ENCODE measurements at places on chromosomes 2 and 18.
A peak's percentile ranks its signal among the peaks of the same experiment; 100 is the strongest.

DNA sequence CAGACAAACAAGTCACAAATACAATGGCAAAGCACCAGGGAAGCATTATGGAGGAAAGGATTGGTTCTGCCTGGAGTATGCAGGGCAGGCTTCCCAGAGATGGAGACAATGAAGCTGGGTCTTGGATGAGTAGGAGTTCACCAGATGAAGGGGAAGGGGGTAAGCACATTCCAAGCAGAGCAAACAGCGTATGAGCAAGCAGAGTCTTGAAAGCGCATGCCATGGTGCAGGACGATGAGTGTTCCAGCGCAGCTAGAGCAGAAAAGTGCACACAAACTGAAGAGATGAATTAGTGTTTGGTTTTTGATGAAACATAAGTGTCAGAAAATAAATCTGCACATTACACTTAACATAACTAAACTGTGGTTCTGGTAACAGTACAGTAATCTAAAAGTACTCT, 21.6 kb downstream of the MBD2 start:
- no peak for DNase-seq

DNA sequence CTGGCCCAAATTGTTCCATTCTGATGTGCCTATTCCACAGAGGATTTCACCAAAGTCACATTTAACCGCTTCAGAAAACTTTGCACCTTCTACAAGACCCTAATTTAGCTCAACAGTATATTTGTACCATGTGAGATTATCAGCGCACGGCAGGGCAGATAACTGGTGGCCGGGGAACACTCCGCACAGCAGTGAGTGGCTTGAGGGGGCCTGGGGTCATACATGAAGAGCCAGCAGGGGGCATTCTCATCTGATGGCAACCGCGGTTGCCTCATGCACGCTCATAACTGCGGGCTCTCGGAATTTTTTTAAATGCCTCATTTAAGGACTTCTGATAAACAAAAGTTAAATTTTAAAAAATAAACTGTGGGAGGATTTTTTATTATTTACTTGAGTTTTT, 84.1 kb downstream of the BIN1 start:
- DNase-seq = no peak

DNA sequence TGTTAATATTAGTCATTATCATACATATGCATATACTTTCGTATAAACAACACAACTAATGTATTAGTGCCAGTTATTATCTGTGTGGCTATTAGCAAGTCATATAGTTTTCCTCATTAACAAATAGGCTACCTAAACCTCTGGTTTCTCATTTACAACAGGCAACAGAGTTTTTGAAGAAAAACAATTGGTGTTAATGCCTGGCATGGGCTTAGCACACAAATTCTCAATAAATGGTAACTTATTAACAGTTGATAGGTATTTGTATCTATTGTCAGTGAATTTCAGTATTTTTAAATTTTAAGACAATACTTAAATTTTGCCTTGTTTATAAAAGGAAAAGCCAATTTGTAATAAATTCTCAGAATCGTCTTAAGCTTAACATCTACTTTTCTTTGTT, 182.5 kb downstream of the PMAIP1 start:
- DNase-seq = no peak

- DNase-seq = no peak
Observed at GRCh38 chr18:63836456-63836855, 51.0 kb upstream of the SERPINB2 start.

DNA sequence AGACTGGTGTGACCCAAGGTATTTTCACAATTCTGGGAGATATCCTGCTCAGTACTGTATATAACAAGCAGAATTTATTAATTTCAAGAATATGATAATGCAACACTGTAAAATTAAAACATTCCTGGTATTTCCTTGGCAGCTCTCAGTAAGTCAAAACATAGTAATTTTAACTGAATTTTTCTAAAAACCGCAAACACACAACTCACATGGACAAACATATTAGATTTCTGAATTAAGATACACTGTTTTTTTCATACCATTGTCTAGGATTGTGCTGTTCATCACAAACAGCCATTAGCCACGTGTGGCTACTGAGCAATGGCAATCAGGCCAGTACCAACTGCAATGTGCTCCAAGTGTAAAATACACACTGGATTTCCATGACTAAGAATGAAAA, 29.6 kb downstream of the LPIN2 start:
- DNase-seq = no peak

GRCh38 chr2:173775440-173775839, 189.7 kb downstream of the SP3 start:
- no peak for DNase-seq

DNA sequence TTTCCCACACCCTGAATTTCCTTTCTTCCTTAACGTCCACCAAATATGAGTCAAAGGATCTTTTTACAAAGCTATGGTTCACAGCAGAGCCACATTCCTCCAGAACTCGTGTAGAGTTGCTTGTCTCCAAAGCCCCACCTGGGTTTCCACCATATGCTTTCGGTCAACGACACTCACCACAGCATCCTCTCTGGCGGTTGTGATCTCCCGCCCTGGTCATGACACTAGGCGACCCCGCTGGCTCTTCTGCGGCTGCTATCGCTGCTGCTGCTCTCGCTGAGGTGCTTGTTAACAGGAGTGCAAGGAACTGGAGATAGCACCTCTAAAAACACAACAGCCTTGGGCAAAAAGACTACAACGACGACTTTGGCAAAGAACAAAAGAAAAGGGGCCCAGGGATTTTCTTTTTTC, 340 bp downstream of the SLC40A1 start:
- DNase-seq = no peak

GRCh38 chr2:85775406-85776381, 21.9 kb downstream of the ATOH8 start:
- no peak for DNase-seq

- DNase-seq = no peak
Observed at GRCh38 chr2:121375621-121376159, 90.7 kb upstream of the TFCP2L1 start.

GRCh38 chr2:177597759-177598158, 205.2 kb downstream of the AGPS start:
- no peak for DNase-seq

DNA sequence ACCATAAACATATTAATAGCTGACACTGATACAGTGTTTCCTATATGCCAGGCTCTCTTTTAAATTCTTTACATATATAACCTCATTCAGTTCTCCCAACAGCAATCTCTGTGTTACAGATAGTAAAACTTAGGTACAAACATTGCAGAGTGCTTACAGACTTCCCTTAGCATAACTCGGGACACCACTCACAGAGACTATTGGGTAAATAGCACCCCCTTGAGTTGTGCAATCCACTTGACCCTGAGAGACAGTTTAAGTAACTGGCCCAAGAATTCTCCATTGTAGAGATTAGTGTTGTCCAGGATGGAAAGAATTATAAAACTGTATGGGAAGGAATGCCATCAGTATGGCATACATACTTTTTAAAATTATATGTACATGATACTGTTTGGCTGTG, 110.1 kb downstream of the POLE4 start:
- DNase-seq = no peak

DNA sequence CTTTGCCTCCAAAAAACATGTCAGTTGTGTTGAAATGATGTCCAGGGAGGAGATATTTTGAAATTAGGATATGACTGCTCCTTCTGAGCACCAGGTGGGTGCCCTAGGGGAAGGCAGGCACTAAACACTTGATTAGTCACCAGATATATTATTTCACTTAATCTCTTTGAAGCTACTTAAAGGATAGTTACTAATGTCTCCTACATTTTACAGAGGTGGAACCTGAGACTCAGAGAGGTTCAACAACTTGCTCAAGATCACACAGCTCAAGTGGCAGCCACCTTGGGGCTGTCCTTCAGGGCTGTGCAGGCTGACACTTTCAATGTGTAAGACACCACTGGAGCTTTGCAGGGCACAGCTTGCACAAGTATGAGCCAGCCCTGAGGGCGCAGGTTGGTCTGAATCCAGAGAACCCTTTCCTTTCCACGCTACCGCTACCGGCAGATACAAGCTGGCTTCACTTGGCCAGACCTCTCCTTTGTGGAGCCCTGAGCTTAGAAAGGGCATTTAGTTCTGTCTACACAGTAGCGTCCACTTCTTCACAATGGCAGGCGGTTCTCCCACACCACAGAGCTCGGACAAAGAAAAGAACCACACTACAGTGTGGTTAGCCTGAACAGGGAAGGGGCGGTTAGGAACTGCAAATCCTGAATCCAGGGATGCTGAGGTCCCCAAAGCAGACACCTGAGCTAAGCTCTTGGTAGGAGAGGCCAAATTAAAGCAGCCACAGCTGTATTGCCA, 16.4 kb downstream of the ALPK2 start:
- no peak for DNase-seq

- no peak for DNase-seq
Observed at GRCh38 chr2:73004466-73004865, 67.0 kb downstream of the SFXN5 start.

DNA sequence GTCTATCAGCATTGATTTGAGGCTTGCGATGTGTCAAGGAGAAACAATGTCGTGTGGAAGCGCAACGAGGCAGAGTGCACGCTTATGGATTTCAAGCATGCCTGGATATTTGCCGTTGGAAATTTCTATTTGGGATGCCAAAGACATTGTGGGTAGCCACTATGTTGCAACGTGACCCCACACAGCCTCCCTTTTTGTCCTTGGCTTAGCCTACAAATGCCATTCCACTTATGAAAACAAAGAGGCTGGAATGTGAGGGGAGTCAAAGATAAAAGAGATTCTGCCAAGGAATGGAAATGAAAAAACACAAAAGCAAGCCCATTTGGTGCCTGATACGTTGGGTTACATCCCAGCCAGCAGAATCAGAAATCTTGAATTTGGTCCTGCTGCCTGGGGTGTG, 721.2 kb downstream of the GALR1 start:
- DNase-seq = no peak

DNA sequence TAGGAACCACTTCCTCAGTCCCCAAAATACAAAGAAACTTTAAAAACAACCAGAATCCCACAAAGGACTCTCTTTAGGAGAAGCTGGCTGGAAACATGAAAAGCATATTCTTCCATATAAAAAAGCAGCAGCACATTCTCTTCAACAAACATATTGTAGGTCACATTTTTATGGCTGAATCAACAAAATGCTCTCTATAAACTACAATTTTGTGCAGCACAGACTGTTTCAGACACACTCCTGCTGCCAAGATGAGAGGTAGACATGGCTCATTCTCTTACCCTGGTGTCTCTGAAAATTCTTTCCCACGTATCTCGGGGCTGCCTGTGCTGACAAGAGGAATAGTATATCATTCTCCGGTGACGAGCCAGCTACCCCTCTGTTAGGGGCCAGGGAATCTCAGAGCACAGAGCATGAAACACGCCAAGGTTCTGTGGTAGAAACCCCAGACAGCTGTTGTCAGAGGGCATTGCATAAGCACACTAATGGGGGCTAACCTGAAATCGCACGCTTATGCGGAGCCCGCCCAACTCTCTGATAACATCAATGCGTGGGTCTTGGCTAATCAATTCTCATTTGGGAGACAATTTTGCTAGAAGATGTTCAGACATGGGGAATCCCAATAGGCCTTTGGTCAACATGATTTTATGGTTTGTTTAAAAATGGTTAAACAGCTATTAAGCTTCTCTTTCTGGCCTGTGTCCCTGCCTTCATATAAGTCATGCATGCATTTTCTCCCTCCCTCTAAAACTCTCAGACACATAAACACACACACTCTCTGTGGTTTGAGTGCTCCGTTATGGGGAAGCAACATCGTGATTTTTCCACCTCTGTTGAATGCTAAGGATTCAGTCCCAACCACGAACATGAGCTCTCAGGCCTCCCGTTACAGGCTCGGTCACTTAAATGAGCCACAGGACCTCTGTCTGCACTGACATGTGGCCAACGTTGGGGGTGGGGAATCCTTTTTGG, 177.5 kb downstream of the INO80D start:
- DNase-seq = no peak

GRCh38 chr18:13216092-13216582, 2.4 kb upstream of the LDLRAD4 start:
- peak; percentile 42 for DNase-seq

- DNase-seq = no peak
Observed at GRCh38 chr2:49067971-49068370, 86.3 kb downstream of the FSHR start.

- no peak for DNase-seq
Observed at GRCh38 chr2:183375821-183376220, 251.6 kb downstream of the NUP35 start.

All from NCI-H2171 (cell line).